NCI-H2227 treated with DMSO at 0.1 percent for 48 hours (cell line): ENCODE measurements at places on chromosomes 7 and 10.

DNA sequence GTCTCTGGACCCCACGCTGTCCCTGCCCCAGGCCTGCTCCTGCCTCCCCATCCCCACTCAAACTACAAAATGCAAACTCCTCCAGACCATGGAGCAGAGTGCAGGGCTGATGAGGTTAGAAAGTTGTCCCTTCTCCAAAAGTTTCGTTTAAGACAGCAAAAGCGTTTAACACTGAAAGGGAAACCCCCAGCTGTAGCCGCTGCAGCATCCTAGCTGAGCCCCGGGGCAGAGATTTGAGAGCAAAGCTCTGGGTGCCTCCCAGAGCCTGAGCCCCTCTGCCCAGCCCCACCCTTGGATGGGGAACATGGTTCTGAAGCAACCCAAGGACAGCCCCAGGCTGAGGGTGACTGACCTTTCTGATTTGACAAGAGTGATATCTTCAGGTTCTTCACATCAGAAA lies 52.8 kb upstream of the ENO4 start:
- no peak for DNase-seq

- DNase-seq = no peak
These were observed 16.5 kb downstream of the AIFM2 start for GRCh38 chr10:70115948-70116682.

GRCh38 chr7:112889268-112889667 lies 99.1 kb upstream of the TMEM168 start:
- no peak for DNase-seq

- no peak for DNase-seq
These were observed 60.5 kb upstream of the RNF32 start for GRCh38 chr7:156580036-156580435.

DNA sequence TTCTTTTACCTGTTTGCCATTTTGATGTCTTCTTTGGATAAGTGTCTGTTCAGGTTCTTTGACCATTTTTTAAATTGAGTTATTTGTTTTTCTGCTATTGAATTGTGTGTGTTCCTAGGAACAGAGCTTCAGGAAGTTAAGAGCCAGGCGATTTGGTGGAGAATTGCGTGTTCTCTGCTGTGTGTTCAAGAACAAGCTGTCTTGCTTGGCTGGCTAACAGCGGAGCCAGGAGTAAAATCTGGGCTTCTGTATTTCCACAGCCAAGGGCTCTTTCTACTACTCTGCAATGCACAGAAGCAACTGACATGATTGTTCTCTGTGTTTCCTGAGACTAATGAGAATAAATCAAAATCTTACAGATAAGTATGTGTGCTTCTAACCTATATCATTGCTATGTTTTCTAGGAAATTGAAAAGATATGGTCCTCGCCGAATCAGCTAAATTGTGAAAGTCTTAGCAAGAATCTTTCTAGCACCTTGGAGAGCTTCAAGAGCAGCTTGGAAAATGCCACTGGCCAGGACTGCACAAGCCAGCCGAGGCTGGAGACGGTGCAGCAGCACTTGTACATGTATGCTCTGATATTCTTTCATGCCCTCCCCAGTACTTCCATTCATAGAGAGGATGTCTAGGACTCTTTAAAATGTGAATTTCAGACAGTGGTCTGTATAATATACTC lies 124.2 kb downstream of the ABCA13 start:
- DNase-seq = no peak

DNA sequence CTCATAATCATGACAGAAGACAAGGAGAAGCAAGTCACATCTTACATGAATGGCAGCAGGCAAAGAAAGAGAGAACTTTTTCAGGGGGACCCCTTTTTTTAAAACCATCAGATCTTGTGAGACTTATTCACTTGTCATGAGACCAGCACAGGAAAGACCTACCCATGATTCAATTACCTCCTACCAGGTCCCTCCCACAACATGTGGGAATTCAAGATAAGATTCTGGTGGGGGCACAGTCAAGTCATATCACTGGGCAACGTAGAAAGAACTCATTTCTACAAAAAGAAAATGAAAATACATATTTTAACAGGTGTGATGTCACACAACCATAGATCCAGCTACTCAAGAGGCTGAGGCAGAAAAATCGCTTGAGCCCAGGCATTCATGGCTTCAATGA lies 304.1 kb downstream of the IPMK start:
- no peak for DNase-seq

- DNase-seq = no peak
These were observed 219.3 kb upstream of the PRSS58 start for GRCh38 chr7:142477079-142477651.

- DNase-seq = peak; percentile 20
These were observed 648.1 kb downstream of the ANKRD7 start for GRCh38 chr7:118872568-118872967.

- no peak for DNase-seq
These were observed 65.7 kb downstream of the BICC1 start for GRCh38 chr10:58578366-58578765.

- DNase-seq = peak; percentile 43
These were observed 28.6 kb downstream of the MTURN start for GRCh38 chr7:30163231-30163894.

GRCh38 chr10:70832221-70832620 lies 16.5 kb downstream of the SGPL1 start:
- DNase-seq = no peak

- no peak for DNase-seq
These were observed 232.6 kb downstream of the REEP3 start for GRCh38 chr10:63753808-63754207.
